Pulmonary artery endothelial cell (primary cell): ENCODE measurements at places on chromosomes 5 and 9. TPM values are rescaled to one million over a fixed set of nuclear protein-coding genes. Genes with fewer than 3 reads are reported as not detected.

DNA sequence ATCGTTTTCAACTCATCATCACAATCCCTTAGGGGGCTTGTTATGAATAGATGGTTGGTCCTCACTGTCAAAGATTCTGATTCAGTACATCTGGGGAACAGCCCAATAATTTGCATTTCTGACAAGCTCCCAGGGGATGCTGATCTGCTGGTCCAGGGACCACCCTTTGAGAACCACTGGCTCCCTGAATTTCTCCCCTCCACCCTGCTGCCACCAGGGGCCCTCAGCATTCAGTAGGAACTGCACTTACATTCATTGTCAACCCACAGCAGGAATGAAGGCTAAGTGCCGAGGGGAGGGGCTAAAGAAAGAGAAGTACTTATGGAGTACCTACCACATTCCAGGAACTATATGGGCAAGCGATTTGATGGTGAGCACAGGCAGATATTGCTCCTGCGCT, 85.9 kb downstream of the BOD1 start:
- no peak for DNase-seq

The F2RL2 gene
- total RNA-seq: 0.66 and 1.8 TPM in 2 replicates

The C9 gene
- 0.25 TPM in 1 of 2 replicates, not detected in the other for total RNA-seq

DNA sequence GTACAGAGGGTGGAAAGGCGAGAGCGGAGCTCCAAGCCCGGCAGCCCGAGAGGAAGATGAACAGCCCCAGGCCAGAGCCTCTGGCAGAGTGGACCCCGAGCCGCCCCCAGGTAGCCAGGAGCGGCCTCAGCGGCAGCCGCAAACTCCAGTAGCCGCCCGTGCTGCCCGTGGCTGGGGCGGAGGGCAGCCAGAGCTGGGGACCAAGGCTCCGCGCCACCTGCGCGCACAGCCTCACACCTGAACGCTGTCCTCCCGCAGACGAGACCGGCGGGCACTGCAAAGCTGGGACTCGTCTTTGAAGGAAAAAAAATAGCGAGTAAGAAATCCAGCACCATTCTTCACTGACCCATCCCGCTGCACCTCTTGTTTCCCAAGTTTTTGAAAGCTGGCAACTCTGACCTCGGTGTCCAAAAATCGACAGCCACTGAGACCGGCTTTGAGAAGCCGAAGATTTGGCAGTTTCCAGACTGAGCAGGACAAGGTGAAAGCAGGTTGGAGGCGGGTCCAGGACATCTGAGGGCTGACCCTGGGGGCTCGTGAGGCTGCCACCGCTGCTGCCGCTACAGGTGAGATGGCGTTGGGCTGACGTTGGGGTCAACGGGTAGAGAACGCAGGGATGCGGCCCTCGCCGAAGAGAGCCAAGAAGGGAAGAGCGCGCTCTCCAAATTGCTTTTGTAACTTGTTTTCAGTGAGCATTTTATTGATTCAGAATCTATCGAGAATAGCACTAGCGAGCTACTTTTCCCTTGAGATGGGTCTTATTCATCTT, at the start of gene PTGER4:
PTGER4 (plus strand) TSS at position 3 of the 769 bp plus-strand sequence. CDS start 1,079 bp downstream, outside the sequence.
- no peak for DNase-seq

DNA sequence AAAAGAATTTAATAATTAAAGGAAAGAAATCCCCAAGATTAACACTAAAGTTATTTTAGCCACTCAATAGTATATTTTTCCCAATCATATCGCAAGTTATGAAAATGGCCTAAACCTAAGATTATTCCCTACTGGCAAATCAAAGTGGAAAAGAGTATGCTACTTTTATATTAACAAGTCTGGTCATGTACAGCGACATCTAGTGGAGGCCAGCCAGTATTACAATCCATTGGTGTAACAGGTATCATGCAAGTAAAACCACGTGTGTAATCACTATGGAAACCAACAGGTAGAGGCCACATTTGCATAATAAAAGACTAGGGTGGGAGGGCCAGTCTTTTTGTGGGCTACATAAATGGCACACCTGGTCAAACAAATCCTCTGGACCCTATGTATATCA, 976.4 kb upstream of the CDH9 start:
- DNase-seq: no peak

DNA sequence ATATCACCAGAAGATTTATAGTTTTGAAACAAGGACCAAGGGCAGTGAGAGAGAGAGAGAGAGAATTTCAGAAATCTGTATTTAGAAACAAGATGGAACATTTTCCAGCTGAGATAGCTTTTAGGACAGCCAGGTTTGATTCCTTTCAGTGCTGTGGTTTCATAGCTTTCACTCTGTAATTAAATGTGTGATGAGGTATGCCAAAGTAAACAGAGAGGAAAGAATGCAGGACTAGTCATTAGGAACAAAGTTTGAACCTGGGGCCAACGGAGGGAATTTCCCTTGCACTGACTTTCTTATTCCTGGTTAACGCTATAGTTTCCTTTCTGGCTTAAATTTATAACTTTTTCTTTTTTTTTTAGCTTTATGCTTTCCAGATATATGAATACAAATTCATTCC, 10.0 kb upstream of the CCL28 start:
- DNase-seq: peak; percentile 39

GRCh38 chr9:120587328-120587727, 7.4 kb upstream of the CDK5RAP2 start:
- no peak for DNase-seq
